A673 (cell line): ENCODE measurements at places on chromosomes 7 and 10. TPM values are rescaled to one million over a fixed set of nuclear protein-coding genes. Genes with fewer than 3 reads are reported as not detected.

The LRRC27 gene
- total RNA-seq = 11.5 and 12.2 TPM in 2 replicates

The FEZF1 gene
- total RNA-seq = 85.9 and 114 TPM in 2 replicates

The ADAMTS14 gene
- 0.09 and 0.21 TPM in 2 replicates for total RNA-seq

The MAT1A gene
- not detected in 2 replicates for total RNA-seq

The LOXL4 gene
- total RNA-seq = 0.11 TPM in 1 of 2 replicates, not detected in the other

The AGAP5 gene
- total RNA-seq = 5.7 and 6.4 TPM in 2 replicates

The TDRD1 gene
- total RNA-seq = not detected in 2 replicates

The HKDC1 gene
- 0.52 and 0.79 TPM in 2 replicates for total RNA-seq

DNA sequence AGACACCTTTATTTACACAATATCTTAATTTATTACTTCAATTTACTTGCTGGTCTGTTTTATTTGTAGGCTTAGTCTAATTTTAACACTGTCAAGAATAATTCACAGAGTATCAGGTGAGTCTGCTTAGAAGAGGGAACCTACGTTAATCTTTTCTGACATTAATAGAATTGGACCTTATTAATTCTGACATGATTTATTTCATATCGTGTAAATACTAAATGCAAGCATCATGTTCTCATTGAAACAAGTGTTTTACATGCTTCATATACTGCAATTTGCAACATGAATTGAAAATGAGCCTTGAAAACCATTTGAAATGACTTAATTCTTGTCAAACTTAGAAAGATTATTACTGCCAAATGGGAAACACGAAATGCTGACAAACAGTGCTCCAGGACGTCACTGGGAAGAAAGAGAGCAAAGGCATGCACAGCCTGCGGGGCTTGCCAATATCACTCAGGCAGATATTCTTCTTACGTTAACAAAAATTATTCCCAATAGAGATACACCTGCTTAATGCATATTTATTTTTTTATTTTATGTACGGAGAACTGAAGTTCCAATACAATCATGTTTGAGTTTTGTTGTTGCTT is 282.0 kb upstream of the AKR1E2 start:
- DNase-seq = peak; percentile 12

- no peak for DNase-seq
Measured at GRCh38 chr10:10992961-10993714, 24.5 kb upstream of the CELF2 start.

GRCh38 chr7:159023746-159024145 is 120.9 kb downstream of the VIPR2 start:
- DNase-seq = no peak

DNA sequence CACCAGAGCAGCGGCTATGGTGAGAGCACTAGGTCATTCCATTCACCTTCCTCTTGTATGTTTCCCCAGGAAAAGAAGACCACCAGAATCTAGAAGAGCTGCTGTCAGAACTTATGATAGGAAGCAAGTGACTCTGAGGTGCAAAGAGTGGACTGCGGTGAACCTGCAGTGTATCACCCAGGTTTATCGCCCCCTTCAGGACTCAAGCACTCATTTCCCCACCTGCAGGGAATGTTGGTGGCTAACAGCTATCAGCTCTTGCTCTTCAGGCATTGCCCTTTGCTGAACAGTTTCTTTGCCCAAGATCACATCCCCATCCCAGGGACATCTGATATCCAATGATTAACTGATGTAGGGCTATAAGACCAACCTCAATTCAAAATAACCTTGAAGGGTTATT is 66.3 kb upstream of the IL6 start:
- DNase-seq = peak; percentile 13

DNA sequence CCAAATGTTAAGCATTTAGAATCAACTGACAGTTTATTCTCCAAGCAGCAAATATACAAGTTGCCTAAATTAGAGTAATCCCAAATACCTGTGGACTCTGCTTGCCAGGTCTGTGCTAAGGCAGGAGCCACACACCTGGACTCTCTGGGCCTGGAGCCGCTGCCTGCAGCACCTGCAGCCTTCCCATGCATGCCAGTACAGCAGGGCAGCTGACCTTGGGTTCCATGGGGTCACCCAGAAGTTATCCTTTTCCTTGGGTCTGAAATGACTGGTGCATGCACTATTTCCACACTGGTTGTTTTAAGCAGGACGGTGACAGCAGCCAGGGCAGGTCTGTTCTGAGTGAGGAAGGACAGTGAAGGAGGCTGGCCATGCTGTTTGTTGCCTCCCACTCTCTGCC is 573.2 kb downstream of the GLRX3 start:
- DNase-seq = no peak

- DNase-seq = no peak
Measured at GRCh38 chr10:17764142-17764541, 12.1 kb downstream of the TMEM236 start.

- DNase-seq = no peak
Measured at GRCh38 chr7:79622781-79623180, 169.3 kb upstream of the MAGI2 start.

DNA sequence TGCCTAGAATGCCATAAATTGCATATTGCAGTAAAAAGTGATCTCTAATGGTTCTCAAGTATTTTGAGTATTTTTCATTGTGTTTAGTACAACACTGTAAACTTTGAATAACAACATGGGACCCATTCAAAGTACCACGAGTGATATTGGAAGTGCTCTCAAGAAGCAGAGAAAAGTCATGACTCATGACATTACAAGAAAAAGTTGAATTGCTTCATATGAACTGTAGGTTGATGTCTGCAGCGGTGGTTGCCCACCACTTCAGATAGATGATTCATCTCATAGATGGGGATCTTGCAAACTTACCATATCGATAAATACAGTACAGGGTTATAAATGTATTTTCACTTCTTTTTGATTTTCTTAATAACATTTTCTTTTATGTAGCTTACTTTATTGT is 33.9 kb downstream of the ENTPD1 start:
- DNase-seq = no peak

- no peak for DNase-seq
Measured at GRCh38 chr7:49434846-49435245, 338.6 kb upstream of the VWC2 start.

DNA sequence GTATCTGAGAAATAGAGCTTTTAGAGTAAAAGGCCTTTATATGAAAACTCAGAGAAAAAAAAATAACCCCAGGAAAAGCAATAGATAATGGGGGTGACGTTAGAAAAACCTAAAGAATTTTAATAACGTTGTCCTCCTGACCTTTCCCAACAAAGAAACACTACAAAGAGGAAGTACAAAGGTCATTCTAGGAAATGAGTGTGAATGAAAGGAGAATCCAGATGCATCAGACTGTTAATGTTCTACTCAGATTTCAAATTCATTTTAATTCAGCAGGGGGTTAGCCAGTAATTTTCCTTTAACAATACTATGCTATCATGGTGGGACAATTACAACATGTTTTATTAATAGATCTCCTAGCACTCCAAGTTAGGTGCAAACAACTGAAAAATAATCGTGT is 73.8 kb upstream of the CDK1 start:
- peak; percentile 93 for DNase-seq

DNA sequence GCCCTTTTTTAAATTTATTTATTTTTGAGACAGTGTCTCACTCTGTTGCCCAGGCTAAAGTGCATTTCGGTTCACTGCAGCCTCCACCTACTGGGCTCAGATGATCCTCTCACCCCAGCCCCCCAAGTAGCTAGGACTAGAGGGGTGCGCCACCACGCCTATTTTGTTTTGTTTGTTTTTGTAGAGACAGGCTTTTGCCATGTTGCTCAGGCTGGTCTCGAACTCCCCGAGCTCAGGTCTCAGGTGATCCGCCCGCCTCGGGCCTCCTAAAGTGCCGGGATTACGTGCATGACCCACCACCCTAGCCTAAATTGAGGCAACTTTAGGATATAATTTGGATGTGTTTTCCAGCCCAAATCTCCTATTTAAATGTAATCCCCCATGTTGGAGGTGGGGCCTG is 805 bp downstream of the ZNF736 start:
- DNase-seq = no peak

- DNase-seq = peak; percentile 76
Measured at GRCh38 chr7:24200407-24200966, 83.5 kb upstream of the NPY start.

GRCh38 chr7:87648316-87648715 is 20.1 kb downstream of the RUNDC3B start:
- DNase-seq = peak; percentile 1

GRCh38 chr10:84258034-84258695 is 13.3 kb downstream of the RGR start:
- no peak for DNase-seq

DNA sequence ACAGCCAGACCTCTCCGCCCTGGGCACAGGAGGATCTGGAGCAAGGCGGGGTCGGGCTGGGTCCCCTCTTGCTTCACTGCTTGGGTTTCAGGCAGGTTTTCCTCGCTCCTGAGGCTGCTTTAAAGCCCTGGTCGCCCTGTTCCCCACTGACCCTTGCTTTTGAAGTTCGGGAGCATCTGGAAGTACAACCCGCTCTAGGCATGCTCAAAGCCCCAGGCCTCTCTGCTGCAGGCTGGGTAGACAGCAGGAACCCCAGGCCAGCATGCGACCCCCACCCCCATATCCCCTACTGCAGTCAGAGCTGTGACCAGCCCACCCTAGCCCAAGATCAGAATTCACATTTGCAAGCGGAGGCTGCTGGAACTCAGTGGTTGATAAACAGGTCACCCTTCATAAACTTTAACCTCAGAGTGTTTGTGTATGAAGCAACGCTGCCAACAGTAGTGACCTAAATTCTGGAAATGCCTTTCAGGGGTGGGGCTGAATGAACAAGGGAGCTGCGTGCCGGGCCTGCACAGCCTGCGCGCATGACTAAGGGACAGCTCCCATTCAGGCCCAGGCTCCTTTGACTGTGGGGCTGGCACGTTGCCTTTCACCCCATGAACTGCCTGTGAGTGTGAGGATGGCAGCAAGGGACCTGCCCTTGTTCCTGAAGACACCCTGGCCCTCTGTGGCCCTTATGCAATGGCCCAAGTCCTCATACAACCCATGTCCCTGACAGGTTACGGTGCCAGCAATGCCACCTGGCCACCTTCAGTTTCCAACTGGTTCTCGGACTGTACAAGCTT is 52.5 kb downstream of the PROSER2 start:
- peak; percentile 56 for DNase-seq

DNA sequence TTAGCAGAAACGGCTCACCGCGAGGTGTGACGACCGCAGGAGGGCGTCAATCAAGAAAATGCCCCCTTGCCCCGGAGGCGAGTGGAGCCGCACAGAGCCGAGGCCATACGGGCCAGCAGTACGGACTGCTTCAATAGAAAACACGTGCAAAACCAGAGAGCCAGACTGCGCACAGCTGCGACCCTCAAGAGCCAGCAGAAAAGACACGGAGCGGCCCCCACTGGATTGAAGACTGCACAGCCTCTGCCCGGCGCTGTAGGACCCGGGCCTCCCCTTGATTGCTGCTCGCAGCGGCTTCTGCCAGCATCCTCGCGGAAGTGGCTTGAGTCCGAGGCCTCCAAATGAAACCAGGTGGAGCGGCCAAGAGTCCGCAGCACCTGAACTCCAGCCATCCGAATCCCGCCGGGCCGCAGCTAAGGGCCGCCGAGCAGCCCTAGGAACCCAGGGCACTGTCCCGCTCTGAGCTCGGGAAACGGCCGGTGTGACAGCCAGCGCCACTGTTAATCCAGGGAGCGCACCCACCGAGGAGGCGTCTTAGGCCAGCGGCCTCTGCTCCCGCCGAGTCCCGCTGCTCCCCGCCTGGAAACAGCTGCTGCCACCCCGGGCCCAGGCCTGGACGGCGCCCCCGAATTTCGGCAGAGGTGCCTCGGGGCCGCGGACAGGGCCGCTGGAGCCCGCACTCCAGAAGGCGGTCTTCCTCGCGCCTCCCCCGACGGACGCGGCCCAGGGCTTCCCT is 660 bp upstream of the HHEX start:
- DNase-seq = peak; percentile 14

DNA sequence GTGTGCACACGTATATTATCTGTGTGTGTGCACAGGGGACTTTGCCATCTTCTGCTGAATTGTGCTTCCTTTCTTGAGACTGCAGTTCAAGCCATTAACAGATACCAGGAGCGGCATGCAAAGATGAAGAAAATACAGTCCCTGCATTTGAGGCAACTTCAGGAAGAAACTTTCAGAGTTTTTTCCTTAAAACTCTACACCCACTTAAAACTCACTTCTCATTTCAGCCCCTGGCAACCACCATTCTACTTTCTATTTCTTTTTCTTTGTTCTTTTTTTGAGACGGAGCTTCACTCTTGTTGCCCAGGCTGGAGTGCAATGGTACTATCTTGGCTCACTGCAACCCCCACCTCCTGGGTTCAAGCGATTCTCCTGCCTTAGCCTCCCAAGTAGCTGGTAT is 448.9 kb upstream of the ZMIZ1 start:
- DNase-seq = no peak

- DNase-seq = no peak
Measured at GRCh38 chr10:128025437-128025836, 100.8 kb downstream of the MKI67 start.

GRCh38 chr7:96269246-96269994 is 52.5 kb downstream of the SLC25A13 start:
- no peak for DNase-seq

DNA sequence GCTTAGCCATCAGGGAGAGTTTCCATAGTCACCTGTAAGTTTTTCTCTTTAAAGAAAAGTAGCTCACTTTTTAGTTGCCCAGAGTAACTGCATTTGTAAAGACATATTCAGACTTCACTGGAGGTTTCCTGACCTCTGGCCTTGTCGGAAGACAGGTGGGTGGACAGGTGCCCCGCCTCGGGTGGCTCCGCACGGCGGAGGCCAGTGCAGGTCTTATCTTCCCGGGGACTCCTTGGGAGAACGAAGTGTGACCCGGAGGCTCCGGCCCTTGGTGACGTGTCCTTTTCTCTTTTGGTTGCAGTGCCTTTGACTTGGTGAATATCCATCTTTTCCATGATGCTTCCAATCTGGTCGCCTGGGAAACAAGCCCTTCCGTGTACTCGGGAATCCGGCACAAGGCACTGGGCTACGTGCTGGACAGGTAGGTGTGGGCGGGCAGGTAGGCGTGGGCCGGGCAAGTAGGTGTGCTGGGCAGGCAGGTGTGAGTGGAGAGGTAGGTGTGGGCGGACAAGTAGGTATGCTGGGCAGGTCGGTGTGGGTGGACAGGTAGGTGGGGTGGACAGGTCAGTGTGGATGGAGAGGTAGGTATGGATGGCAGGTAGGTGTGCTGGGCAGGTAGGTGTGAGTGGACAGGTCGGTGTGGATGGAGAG is 75.8 kb downstream of the NKX6-2 start:
- no peak for DNase-seq
